Activated naive CD4-positive, alpha-beta T cell treated with Interleukin-2 at 50 U/mL for 16 hours (primary cell): ENCODE measurements at places on chromosomes 6 and 20.

DNA sequence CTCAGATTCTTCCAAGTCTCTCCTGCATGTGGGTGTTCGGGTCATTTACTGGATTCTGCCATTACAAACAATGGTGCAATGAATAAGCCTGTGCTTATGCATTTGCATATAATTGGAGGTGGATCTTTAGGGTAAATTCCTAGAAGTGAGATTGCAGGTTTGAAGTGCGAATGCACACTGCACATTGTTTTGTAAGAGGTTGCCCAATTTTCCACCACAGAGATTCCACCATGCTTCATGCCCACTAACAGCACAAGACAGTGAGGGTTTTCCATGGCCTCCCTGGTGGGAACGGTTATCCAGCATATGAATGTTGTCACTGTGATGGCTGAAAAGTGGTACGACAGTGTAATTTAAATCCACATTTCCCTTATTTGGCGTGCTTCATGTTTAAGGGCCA, 178.8 kb upstream of the PMEPA1 start:
- DNase-seq, result no peak

- DNase-seq, result peak; percentile 74
Measured at GRCh38 chr20:2101057-2101864, at the start of gene STK35. Gene STK35, plus strand, starts transcription at chr20:2101827. Its CDS starts 55 bp downstream, at chr20:2101882.

DNA sequence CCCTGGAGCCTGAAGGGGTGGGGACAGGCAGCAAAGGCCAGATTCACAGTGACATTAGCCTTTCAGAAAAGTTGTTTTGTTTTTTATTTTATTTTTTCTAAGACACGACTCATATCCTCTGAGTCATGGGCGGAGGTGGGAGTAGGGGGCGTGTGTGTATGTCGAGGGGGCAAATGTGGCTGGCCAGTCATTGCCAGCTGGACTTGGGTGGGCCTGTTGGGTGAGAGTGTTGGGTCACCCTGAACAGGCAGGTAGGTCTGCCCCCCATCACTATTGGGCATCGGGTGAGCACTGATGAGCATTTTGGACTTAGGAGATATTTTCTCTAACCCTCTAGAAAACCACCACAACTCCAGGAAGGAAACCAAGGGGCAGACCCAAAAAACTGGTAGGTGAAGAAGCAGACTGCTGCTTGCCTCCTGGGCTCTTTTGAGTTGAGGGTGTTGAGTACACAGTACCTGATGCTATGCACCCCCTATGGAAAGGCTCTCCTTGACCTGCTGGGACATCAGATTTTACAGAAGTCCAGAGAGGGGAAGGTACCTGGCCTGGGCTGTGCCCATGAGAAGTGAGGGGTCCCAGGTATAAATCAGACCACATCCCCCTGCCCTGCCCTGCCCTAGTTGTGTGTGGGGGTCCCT, 5.6 kb downstream of the SMIM29 start:
- no peak for DNase-seq

GRCh38 chr6:165487950-165488349, 175.1 kb downstream of the PDE10A start:
- DNase-seq, result no peak

DNA sequence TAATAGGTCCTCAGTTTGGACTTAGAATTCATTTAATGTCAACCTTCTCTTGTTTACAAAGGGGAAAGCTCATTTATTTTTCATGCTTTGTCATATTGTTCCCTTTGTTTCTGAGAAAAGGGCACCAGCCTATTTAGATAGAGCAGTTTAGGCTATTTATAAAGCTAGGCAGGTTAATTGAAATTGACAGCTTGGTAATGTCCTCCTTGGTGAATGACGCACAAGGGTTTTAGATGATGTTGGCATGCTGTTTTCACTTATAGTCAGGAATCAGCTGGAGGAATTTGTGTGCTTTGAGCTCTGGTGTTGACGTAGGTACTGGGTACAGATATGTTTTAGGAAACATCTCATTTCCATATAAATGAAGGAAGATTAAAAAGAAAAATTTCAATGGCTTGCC, 45.2 kb downstream of the BCKDHB start:
- no peak for DNase-seq

DNA sequence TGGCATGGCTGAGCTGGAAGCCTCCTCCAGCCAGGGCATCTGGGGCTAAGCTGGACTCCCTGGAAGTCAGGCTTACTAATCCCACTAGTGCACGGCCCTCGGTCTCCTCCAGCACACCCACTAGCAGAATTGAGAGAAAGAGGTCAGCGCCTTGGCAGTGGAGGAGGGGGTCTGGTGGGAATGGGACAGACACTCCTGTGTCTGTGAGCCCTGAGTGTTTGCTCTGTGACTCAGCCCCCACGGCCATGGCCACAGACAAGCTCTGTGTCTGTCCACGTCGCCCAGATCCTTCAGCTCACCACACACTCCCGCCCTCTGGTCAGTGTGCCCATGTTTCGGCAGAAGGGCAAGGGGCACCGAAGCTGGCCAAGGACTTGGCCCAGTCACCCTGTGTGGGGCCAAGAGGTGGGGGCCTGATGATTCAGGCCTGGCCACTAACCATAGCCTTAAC, 8.8 kb downstream of the MDFI start:
- no peak for DNase-seq

GRCh38 chr6:88705601-88706000, 257.8 kb downstream of the RNGTT start:
- DNase-seq, result no peak

DNA sequence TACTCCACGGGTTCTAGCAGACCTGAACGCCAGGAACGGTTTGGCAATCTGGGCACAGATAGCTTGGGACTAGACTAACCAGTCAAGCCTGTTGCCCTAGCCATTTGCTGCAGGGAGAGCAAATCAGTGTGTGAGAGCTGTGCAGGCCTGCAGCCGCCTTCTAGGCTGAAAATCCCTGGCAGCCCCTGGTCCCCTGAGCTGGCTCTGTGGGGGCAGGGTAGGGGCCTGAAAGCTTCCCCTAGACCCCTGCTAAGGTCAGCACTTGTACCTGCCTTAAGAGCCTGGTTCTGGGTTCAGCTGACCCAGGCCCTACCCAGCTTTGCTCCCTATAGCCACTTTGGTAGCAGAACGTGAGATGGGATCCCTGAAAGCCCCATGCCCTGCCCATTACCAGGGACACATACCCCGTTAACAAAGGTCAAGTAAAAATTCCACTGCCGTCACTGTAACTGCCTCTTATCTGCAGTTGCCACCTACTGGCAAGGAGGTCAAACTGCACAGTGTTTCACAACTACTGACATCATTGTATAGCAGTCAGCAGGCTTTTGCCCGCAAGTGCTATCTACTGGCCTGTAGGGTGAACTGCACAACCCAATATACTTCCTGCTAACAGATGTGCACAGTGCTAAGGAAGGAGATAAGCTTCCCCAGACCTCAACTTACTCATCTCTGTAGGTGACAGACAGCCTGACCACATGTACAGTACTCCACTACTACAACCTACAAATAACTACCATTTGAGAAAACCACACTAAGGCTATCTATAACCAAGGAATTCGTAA, 95.1 kb upstream of the OLIG3 start:
- peak; percentile 48 for DNase-seq

GRCh38 chr6:109447087-109447486, 6.6 kb downstream of the SMPD2 start:
- DNase-seq, result no peak

GRCh38 chr6:98808541-98809210, 25.7 kb upstream of the POU3F2 start:
- no peak for DNase-seq

- DNase-seq, result no peak
Measured at GRCh38 chr6:120173250-120173649, 823.7 kb upstream of the MAN1A1 start.

DNA sequence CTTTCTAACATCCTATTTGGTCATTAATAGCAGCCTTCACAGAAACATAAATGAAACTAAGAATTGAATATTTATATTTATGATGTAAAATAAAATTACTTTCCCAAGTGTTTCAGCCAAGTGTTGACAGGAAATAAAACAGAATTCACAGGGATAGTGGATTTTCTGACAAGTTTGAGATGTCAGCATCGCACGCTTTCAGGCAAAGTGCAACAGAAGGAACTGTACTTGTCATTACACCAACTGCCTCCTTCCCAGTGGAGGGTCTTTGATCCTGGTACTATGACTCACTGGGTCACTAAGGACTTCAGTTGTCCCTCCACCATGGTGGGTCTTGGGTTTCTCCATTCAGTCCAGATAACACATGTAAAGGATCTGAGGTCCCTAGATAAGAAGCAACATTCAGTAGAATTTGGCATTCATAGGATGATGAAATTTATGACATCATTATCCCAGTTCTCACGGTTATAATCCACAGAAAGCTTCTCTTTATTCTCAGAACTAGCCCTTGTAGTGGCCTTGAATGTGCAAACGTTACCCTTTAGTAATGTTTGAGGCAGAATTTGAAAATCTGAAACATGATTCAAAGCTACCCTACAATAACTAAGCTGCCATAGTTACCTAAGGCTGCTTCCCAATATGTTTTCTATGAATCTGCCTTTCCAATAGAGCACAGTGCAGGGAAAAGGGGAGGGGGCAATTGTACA, 3.8 kb upstream of the TNFAIP3 start:
- no peak for DNase-seq
